Hematopoietic multipotent progenitor cell treated with erythropoietin and hydrocortisone succinate and interleukin-3 and kit ligand, for 4 days (in vitro differentiated cells): ENCODE measurements at places on chromosomes 4 and X.

DNA sequence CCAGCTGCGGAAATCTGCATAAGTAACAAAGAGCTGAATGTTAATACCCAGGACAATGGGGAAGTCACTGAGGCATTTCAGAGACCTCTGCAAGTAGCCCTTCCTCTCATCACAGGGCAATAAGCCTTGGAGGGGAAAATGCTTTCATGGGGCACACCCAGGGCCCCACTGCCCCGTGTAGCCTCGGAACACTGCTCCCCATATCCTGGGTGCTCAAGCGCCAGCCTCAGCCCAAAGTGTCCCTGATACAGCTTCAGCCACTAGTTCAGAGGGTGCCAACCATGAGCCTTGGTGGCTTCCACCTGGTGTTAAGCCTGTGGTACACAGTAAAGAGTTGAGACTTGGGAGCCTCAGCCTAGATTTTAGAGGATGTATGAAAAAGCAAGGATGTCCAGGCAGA is 402.8 kb upstream of the CXorf51A start:
- DNase-seq = no peak

GRCh38 chr4:140003876-140004548 is 150.0 kb downstream of the MAML3 start:
- no peak for DNase-seq

DNA sequence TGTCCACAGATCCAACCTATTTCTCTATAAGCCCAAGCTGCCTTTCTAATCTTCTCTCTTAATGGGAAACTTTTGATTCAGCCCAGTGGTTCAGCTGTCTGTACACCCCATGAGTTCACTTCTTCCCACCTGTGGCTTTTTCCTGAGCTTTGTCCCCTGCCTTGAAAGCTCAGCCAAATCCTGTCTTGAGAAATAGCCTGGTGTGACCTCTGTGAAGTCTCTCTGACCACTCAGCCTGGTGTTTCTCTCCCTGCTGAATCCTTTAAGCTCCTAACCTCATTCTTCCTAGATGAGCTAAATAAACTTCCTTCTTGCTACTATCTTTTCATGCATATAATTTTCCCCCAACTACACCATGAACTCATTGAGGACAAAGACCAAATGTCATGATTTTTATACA is 15.2 kb upstream of the HERC5 start:
- no peak for DNase-seq

- peak; percentile 15 for DNase-seq
These were observed 20.2 kb downstream of the SYAP1 start for GRCh38 chrX:16739574-16739973.

- no peak for DNase-seq
These were observed 32.4 kb downstream of the ATP2B3 start for GRCh38 chrX:153549807-153550206.

- DNase-seq = no peak
These were observed 77.1 kb downstream of the CNOT6L start for GRCh38 chr4:77742054-77742453.

DNA sequence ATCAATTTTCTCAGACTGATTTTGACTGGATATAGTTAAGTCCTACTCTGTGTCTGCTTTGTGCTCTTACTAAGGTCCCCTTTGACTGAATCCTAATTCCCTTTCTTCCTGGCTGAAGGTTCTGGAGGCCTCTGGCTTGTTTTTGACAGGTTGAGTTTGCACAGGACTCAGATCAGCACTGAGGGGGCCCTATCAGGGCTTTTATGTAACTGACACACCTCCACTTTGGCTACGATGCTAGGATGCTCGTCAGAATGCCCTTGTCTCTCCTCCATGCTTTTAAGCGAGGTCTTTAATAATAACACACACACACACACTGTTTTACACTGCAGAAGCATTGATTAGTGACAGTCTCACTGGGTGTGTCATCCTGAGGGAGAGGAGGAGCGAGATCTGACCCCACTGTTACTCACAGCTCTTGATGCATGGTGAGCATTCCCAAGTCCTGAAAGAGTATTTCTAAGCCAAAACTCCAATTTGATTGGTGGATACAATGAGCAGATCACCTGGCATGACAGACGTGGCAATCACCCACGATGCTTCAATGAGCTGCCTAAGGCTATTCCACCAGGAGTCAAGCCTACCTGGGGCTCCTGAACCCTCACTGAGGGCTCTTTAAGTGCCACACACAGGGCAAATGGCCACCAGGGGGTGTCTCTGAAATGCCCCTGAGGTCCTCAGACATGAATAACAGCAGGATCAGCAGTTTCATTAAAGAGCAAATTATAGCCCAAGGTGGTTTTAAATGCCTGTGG is 130.4 kb upstream of the CPEB2 start:
- DNase-seq = peak; percentile 67

DNA sequence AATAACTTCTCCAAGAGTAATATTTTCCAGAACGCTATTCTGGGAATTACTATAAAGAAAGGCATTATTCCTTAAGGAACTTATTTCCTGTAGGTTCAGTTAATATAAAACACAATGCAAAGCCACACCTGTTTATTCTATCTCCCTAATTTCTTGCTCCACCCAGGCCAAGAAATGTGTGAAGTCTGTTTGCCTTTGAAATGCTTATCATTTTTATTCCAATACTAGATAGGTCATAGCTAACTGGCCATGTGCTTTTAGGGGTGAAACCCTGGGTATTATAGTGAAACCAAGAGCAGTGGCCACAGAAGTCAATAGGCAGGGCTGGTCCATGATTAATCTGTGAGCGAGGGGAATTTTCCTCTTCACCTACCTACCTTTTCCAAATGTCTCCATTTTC is 14.8 kb downstream of the CXCL3 start:
- DNase-seq = no peak

DNA sequence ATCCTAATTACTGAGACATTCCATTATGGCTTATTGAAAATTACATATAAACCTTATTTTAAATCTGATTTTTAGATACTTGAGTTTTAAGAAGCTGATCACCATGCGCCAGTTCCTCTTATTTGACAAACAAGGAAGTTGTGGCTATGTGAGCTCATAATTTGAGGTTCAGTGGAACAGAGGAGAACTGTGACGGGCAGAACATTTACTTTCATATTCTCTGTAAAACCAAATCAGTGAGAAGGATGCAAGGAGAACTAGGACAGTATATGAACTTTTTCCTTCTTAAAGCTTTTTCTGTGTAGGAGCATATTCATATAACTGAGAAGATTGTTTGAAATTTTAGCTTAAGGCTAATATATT is 25.3 kb downstream of the STIM2 start:
- DNase-seq = peak; percentile 93

GRCh38 chr4:100062921-100063320 is 112.8 kb upstream of the H2AZ1 start:
- DNase-seq = no peak

DNA sequence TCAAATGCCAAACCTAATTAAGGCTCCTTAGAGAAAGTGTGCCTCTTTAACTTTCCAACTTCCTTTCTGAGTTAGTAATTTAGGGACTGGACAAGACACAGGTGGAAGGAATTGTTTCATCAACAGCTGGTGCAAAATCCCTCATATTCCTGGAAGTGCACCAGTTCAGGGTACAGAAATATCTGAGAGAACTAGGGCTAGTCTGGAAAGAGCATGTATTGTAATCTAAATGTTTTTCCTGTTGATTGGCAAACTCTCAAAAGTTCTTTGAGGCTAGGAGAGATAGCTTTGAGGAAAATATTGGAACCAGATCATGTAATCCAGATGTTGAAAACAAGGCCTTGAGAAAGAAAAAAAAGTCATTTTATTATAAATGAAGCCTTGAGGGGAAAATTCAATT is 98.1 kb upstream of the C1GALT1C1 start:
- no peak for DNase-seq

- DNase-seq = no peak
These were observed 10.2 kb downstream of the TLR3 start for GRCh38 chr4:186078981-186079638.

GRCh38 chrX:101385795-101386541 is at the start of gene BTK:
Gene BTK, minus strand, starts transcription at chrX:101386191. Its CDS starts 10,907 bp downstream, at chrX:101375284.
- DNase-seq = peak; percentile 93

GRCh38 chr4:45865781-45866180 is 258.1 kb downstream of the GABRG1 start:
- peak; percentile 40 for DNase-seq

DNA sequence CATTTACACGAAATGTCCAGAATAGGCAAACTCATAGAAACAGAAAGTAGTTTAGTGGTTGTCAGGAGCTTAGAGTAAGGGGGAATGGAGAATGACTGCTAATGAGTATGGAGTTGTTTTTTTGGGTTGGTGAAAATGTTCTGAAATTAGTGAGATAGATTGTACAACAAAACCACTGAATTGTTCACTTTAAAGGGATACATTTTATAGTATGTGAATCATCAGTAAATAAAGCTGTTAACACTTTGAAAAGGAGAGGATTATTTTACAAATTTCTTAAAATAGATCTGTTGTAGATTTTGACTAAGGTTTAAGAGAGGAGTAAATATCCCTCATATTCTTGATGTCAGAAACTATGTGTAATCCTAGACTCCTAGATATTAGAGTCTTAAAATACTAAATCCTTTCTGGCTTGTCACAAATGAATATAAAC is 82.7 kb downstream of the RAPGEF2 start:
- DNase-seq = no peak

DNA sequence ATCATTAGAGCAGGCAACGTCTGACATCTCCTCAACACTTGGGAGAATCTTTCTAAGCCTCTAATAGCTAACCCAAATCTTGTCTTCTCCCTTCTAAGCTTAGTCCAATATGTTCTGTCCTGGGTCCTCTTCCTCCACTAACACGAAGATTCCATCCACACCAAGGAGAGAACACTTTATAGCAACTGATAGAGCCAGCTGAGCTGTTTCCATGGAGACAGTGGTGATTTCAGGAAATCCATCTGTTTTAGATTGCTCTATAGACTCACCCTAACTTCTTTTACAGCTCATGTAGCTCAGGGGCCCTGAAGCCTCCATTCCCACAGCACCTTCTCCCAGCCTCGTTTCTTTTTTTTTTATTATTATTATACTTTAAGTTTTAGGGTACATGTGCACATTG is 37.4 kb downstream of the SCD5 start:
- DNase-seq = no peak

- DNase-seq = peak; percentile 80
These were observed 84.2 kb downstream of the BCOR start for GRCh38 chrX:40013266-40014195.

GRCh38 chr4:27714073-27714472 is 853.4 kb downstream of the STIM2 start:
- no peak for DNase-seq

- DNase-seq = no peak
These were observed 98.0 kb upstream of the STIM2 start for GRCh38 chr4:26762650-26763049.

DNA sequence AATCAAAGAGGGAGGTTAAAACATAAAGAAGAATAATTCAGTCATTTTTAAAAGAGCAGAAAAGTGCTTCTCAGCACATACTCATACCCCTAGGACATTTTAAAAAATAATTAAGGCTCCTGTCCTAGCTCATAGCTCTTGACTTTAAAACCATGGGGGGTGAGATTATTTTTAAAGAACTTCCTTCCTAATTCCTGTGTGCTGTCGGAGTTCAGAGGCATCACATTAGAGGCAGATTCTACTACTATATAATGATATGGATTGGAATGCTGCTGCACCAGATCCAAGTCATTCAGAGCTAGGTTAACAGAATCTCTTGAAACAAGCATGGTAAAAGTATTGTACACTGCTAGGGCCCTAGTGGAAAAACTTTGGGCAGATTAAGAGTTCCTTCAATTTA is 456.5 kb upstream of the ADGRL3 start:
- no peak for DNase-seq

- no peak for DNase-seq
These were observed 687.3 kb upstream of the ACTRT1 start for GRCh38 chrX:128739539-128739938.

DNA sequence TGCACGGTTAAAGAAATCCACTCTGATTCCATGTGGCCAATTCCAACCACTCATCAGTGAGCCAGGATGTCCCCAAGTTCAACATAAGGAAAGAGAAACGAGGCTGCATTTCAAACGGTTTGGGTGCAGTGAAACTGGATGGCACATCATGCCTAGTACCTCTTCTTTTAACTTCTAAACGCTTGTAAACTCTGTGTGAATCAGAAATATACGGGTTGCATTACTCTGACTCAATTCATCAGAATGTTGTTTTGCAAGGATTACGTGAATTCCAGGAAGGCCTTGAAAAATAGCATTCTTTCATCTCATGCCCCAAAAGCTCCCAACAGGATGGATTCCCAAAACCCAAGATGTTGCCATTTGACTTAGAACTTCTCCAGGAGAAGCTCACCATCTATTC is 270.4 kb downstream of the LDB2 start:
- DNase-seq = no peak

GRCh38 chr4:183909801-183910200 is 4.7 kb downstream of the STOX2 start:
- no peak for DNase-seq

DNA sequence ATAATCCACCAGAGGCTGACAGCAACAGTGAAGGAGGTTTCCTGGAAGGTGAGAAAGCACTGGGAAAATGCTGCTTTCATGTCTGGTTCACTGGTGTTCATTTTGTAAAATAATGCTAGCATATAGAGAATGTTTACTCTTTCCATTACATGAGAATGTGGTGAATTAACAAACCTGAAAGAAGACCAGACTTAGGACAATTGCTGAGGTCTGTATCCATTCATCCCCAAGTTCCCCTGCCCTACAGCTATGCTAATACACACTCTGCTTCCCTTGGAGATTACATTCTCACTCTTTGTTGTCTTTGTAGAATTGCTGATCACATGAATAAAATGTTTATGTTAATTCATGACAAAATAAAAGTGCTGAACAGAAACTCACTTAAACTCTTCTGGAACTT is 99.5 kb downstream of the ARHGAP6 start:
- DNase-seq = no peak

DNA sequence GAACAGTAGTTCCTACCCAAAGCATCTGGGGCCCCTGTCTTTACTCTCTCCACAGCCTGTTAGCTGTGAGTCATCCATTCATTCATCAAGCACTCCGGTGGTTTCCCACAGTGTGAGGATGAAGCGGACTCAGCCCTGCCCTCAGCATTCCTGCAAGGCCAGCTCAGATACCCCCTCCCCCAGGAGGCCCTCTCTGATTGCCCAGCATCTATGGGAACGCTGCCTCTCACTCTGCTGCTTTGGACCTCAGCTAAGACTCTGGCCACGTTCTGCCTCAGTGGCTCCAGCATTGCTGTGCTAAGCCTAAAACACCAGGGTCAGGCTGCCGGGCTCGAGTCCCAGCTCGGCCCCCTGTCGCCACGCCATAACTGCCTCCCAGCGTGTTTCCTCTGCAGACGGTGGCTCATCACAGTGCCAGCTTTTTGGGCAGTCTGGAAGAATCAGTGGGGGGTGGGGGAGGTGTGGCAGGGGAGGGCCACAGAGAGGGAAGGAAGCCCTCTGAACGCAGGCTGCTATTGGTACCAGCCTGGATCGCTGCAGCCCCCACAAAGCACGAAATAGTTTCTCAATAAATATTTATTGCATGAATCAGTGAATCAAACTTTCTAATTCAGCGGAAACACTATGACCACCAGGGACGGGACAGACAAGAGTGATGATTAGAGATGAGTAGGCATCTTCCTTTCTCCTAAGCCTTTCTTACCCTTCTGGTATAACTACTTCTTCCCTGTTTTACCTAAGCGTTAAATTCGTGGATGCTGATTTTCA is 74.4 kb downstream of the SORCS2 start:
- no peak for DNase-seq
